ENCODE measurements at places on chromosomes 6 and 20.

GRCh38 chr6:10956776-10957175 is 69.9 kb downstream of the SYCP2L start:
- DNase-seq: no peak

DNA sequence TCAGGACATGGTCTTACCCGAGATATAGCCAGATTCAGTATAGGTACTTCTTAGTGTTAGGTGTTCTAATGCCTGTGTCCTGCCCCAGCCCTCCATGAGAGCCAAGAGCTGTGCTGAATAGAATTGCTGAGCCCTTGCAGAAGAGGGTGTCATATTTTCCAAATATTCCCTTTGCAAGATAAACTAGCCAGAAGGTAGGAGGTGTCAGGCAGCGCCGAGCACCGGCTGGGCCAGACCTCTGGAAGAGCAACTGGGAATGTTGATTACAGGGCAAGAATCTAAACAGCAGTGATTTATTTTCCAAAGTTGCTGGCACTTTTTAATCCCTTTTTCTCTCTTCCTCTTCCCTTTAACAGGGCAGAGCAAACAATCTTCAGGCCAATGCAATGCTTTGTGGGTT is 37.1 kb upstream of the EZR start:
- no peak for DNase-seq

- no peak for DNase-seq
Observed at GRCh38 chr6:132750455-132751248, 7.1 kb downstream of the VNN2 start.

DNA sequence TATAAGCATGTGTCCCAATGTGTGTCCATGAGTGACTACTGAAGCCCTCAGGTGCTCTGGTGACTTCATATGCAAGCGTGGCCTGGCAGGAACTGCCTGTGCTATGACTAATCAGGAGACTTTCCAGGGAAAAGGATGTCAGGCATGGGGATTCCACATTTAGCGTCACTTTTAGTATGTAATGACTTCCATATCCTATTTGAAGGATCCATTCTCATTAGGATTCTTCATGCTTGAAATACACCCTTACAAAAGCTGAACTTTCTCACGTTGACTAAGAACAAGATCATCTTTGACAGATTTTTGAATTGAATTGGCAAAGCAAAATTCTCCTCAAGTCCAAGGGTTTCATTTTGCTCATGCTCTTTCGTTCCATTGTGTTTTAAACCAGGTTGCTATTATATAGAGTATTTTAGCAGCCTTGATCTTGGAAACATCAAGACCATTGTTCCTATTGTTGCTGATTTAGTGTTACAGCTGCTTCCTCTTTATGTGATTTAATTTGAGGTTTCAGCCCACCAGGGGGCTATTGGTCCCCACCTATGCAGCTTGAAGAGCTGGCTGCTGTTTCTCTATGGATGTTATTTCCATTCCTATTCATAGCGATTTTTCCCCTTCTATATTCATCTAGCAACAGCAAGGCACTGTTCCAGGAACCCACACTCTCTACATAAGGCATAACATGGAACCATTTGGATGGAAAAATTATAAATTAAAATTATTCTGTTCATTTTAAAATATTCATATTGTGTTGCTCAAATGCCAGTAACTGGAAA is 418.6 kb downstream of the CDKAL1 start:
- DNase-seq: peak; percentile 51

DNA sequence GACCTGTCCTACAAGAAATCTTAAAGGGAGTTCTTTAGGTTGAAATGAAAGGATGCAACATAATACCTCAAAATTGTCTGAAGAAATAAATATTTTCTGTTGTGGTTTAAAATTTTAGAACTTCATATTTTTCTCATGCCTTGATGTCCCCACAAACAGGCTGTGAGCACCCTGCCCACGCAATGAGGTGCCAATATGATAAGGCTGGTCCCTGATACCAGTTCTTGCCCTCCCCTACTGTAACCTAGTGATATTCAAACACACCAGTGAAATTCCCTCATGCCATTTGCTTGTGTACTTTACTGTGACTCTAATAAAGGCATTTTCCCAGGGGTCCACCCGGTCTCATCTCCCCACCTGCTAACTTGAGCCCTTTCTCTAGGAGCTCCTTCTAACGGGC is 67.3 kb upstream of the SIRPG start:
- no peak for DNase-seq

DNA sequence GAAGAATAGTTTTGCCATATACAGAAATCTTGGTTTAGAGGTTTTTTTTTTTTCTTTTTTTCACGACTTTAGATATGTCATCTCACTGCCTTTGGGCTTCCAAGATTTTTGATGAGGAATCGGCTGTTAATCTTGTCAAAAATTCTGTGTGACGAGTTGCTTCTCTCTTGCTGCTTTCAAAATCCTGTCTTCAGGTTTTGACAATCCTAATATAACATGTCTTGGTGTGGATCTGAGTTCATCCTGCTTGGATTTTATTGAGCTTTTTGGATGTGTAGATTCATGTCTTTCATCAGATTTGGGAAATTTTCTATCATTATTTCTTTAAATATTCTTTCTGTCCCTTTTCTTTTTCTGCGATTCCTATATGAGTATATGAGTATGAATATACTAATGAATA is 61.1 kb downstream of the PLCG1 start:
- DNase-seq: no peak
